ENCODE measurements at places on chromosomes 5 and 9.

- no peak for DNase-seq
These were observed 7.7 kb downstream of the NR3C1 start for GRCh38 chr5:143395638-143396352.

- DNase-seq = no peak
These were observed 57.7 kb downstream of the DUSP1 start for GRCh38 chr5:172713113-172713808.

GRCh38 chr5:136734628-136735027 lies 369.3 kb upstream of the TRPC7 start:
- no peak for DNase-seq

DNA sequence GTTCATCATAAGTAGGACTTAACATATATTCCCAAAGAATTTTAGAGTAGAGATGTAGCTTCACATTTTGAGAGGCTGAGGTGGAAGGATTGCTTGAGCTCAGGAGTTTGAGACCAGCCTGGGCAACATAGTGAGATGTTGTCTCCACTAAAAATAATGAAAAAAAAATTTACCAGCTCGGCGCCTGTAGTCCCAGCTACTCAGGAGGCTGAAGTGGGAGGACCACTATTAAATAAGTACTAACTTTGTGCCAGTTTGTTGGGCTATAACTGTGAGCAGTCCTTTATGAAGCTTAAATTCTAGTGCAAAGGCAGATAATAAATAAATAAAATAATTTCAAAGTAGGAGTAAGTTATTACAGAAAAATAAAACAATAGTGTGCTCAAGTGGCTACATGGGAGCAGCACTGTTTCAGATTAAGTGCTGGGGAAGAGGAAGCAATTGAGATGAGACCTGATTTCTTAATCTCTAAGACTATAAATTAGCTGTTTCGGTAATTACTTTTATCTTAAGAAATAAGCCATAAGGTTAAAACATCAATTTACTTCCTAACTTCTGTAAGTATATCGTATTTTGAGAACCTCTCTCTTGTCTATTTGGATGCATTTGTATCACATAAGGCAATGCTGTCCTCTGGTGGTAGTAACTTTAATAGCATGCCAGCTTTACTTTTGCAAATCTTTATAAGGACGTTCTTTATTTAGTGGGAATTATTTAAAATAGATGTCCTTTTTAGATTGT lies 98.9 kb downstream of the CSNK1G3 start:
- no peak for DNase-seq

- DNase-seq = no peak
These were observed 67.5 kb upstream of the CKMT2 start for GRCh38 chr5:81165493-81166119.

DNA sequence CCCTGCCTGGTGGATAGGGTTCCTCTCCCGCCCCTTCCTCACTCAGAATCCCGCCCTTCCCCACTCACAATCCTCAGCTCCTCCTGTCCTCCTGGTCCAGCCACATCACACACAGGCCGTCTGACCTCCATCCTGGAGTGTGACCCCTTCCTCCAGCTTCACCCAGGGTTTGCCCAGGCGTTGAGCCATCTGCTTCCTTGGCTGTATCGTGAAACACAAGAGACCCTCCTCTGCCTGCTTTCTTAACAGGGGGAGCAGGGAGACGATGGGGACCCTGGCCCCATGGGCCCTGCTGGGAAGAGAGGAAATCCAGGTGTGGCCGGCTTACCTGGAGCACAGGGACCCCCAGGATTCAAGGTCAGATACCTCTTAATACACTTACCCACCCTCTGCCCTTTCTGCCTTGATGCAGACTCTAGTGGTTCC lies 32.3 kb upstream of the ORM1 start:
- no peak for DNase-seq

DNA sequence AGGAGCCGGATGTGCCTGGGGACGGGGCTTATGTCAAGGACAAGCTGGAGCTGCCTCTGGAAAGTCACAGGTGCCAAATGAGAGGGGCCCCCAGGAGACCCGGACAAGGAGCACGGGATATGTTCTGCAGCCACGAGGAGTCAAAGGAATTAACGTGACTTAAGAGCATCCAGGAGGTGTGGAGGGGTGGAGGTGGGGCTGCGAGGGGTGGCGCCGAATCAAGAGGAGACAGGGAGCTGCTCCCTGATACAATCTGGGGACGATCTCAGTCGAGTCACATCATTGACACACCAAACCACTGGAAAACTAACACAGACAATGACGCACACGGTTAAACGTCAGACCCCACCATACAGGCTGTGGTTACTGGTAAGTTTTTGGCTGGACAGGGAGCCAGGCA lies 10.4 kb downstream of the CCDC127 start:
- DNase-seq = no peak

- no peak for DNase-seq
These were observed 355.1 kb upstream of the RFX3 start for GRCh38 chr9:3880851-3881250.
